PC-9 (cell line): ENCODE measurements at places on chromosomes 12 and 14.

DNA sequence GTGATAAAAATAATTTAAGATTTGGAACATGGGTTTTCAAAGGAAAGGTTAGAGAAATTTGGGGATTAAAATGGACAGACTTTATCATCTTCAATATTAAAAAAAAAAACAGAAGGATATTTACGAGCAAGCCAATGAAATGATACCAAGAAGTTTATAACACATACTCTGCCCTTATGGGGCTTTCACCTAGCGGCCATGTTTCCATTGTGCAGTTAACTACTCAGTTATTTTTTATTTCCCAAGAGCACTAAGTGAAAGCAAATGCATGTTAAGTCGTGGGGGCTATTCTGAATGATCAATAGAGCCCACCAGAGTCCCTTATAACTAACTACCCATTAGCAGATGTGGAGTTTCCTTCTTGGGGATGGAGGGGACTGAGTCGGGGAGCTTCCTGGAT is 53.9 kb downstream of the ETV6 start:
- DNase-seq: no peak

GRCh38 chr12:58249610-58250009 is 308.2 kb downstream of the ATP23 start:
- DNase-seq: no peak

GRCh38 chr12:132559652-132560363 is 50.6 kb downstream of the LRCOL1 start:
- no peak for DNase-seq

GRCh38 chr12:81330480-81330879 is 252.6 kb downstream of the ACSS3 start:
- DNase-seq: no peak

- DNase-seq: no peak
Measured at GRCh38 chr12:48447755-48448154, 24.6 kb upstream of the ANP32D start.

DNA sequence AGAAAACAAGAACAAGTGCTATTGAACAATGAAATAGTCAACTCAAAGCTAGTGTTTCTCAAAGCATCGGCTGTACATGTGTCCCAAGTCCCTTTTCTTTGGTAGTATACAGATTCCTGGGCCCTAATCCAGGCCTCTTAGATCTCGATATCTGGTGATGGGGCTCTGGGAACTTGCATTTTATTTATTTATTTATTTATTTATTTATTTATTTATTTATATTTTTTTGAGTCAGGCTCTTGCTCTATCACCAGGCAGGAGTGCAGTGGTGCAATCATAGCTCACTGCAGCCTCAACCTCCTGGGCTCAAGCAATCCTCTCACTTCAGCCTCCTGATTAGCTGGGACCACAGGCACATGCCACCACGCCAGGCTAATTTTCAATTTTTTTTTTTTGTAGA is 17.1 kb downstream of the SYNDIG1L start:
- DNase-seq: no peak

- no peak for DNase-seq
Measured at GRCh38 chr14:22131749-22132476, 457.1 kb downstream of the DAD1 start.

DNA sequence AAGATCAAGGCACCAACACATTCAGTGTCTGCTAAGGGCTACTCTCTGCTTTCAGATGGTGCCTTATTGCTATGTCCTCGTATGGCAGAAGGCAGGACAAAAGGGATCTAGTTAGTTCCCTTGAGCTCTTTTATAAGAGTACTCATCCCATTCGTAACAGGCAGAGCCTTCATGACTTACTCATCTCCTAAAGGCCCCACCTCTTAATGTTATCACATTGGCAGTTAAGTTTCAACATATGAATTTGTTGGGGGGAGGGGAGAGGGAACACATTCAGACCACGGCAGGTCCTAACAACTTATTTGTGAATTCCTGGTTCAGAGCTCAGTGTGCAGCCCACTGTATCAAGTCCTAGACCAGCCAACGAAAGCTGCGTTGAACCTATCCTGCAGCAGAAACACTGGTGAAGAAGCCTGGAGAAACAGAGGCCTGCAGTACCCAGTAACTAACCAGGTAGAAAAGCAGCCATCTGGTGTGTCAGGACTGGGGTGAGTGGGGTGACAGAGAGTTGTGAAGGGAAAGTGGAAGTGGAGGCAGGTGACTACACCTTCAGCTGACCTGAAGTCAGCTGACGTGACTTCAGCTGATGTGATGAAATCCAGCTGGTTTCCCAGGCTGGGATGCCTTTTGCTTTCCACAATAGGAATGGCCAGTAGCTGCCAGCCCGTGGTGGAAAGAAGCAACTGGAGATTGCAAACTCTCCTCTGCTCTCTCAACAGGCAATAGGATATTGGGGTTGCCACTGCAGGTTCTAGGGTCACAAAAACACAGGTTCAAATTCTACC is 101.6 kb upstream of the PLXNC1 start:
- DNase-seq: no peak

- DNase-seq: no peak
Measured at GRCh38 chr12:130083734-130084133, 78.5 kb upstream of the FZD10 start.

- DNase-seq: no peak
Measured at GRCh38 chr14:98847521-98848468, 424.2 kb downstream of the BCL11B start.
